ENCODE measurements at places on chromosomes 5 and 9. TPM values are rescaled to one million over a fixed set of nuclear protein-coding genes. Genes with fewer than 3 reads are reported as not detected.

DNA sequence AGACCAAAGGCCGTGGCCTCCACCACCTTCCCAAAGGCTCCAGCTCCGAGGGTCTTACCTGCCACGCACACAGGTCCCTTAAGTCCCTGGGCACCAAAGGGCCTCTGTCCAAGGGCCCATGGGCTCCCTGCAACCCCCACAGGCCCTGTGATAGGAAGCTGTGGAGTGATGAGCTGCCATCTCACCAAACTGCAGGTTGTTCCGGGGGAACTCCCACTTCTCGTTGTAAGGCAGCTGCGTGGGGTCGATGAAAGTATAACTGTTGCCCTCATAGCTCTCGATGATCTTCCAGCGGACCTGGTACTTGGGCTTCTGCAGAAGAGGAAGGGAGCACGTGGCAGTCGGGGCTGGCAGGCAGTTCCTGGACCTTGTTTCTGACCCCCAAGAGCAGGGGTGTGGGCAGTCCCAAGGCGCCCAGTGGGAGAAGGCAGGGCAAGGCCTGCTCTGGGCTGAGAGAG is 24.8 kb downstream of the CSF1R start:
- no peak for DNase-seq

- no peak for DNase-seq
Measured at GRCh38 chr9:92976431-92976830, 29.1 kb downstream of the FGD3 start.

Gene TENT4A
- total RNA-seq, result 21.8 TPM

- no peak for DNase-seq
Measured at GRCh38 chr5:21823076-21823574, 1030.0 kb downstream of the CDH12 start.

DNA sequence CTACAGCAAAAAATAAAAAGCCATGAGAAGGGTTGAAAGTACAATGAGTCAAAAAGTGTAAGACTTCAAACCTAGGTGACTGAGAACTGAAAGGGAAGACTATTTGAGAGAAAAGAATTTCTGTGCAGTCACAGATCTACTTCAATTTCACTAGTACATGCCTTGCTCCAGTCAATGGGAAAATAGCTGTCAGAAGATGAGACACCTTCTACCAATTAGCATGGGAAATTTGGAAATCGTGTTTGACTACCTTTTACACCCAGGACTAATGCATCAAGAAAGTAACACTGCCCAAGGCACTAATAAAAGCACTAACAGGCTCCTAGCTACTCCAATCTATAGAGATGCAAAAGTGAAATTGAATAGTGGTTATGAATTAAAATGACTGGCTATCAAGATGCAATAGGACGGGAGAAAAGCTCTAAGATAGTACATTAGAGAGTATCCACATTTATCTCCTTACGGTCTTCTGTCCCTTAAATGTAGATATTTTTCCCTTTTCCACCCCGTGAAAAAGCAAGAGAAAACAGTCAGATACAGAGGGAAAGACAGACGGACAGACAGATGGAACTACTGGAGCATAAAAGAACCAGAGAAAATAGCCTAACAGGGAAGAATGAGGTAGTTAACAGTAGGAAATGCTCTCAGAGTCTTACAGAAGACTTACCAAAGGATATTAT is 15.2 kb downstream of the ERP44 start:
- no peak for DNase-seq

GRCh38 chr5:34547300-34548085 is 108.6 kb upstream of the RAI14 start:
- DNase-seq, result no peak

GRCh38 chr5:75681125-75681830 is 36.0 kb downstream of the POC5 start:
- DNase-seq, result no peak

GRCh38 chr5:174337276-174338184 is 292.0 kb downstream of the NSG2 start:
- no peak for DNase-seq

Gene ZDHHC11B
- 11.7 TPM for total RNA-seq

GRCh38 chr5:27516437-27516836 is 478.1 kb upstream of the CDH9 start:
- no peak for DNase-seq

DNA sequence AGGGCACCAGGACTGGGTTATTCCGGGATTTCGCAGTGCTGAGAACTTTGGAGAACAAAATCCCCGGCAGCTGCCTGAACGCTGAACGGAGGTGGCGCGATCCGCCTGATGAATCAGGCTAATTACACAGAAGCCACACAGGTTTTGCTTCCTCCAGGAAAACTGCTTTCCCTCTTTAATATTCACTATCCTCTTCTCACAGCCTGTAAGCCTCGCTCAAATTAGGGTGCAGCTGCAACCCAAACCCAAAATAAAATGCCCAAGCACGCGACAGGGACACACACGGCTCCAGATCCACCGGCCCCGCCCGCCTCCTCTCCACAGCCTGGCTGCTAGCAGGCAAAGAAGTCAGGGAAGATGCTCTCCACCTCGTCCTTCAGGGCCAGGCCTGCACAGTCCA is 6.0 kb downstream of the SOHLH1 start:
- DNase-seq, result no peak

Gene NEUROG1
- not detected for total RNA-seq

GRCh38 chr5:134887593-134888159 is 13.5 kb downstream of the TXNDC15 start:
- DNase-seq, result no peak

DNA sequence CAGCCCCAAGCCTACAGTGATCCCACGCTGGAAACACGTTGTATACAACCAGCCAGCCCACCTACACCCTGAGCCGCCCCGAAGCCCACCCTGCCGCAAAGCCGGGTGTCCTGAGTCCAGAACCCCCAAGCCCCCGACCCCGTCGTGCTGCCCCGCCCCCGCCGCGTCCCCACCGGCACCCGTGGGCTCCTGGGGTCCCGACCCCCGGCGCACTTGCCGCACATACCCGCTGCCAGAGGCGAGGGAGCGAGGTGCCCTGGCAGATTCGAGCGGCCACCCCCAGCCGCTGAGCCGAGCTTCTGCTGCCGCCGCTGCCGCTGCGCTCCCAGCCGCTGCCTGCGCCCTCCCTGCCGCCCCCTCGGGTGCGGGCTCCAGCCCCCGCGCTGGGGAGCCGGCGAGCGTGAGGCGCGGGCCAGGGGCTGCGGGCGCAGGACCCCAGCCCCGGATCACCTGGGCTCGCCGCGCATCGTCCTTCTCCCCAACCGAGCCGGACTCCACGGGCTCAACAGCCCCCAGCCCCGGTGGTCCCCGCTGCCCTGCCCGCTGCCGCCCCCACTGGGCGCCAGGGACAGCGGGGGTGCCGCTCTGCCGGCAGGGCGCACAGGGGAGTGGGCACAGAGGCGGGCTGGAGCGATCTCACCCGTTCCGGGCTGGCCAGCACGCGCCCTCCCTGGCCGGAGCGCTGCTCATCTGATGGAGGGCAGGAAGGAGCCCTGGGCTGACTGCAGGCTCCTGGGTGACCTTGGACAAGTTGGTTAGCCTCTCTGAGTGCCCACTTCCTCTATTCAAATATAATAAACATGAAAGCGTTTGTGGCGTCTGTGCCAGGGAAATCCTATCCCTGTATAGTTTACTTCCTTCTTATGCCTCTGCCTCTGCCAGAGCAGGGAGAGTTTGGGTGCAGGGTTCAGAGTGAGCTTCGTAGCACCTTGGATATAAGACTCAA is at the start of gene HTR4:
Gene HTR4, minus strand, starts transcription at position 692 of the 946 bp plus-strand sequence. CDS start 17,513 bp downstream, outside the sequence.
- DNase-seq, result no peak

GRCh38 chr9:70297141-70297540 is 38.4 kb downstream of the SMC5 start:
- no peak for DNase-seq

GRCh38 chr9:84285381-84285780 is 55.2 kb downstream of the SLC28A3 start:
- DNase-seq, result no peak

Gene EGR1
- total RNA-seq, result 14.8 TPM

- DNase-seq, result no peak
Measured at GRCh38 chr9:33129886-33130881, 37.0 kb downstream of the B4GALT1 start.

- DNase-seq, result no peak
Measured at GRCh38 chr5:80414113-80414512, 6.2 kb downstream of the ZFYVE16 start.

Gene AGXT2
- total RNA-seq, result not detected

DNA sequence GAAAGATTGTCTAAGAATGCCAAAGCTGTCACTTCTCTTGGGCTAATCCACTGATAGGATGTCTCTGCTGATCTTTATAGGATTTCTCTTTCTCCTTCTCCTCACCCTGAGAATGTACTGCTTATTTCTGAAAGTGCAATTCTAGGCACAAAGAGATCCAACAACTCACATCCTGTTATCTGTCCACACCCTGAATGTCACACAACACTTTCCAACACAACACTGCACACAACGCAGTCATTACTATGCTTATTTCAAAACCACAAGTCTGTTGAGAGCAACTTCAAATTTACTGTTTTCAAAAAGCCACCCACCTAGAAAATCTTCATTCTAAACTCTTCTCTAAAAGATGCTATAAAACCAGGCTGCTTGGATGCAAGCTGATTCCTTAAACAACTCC is 215.0 kb downstream of the ROR2 start:
- no peak for DNase-seq

DNA sequence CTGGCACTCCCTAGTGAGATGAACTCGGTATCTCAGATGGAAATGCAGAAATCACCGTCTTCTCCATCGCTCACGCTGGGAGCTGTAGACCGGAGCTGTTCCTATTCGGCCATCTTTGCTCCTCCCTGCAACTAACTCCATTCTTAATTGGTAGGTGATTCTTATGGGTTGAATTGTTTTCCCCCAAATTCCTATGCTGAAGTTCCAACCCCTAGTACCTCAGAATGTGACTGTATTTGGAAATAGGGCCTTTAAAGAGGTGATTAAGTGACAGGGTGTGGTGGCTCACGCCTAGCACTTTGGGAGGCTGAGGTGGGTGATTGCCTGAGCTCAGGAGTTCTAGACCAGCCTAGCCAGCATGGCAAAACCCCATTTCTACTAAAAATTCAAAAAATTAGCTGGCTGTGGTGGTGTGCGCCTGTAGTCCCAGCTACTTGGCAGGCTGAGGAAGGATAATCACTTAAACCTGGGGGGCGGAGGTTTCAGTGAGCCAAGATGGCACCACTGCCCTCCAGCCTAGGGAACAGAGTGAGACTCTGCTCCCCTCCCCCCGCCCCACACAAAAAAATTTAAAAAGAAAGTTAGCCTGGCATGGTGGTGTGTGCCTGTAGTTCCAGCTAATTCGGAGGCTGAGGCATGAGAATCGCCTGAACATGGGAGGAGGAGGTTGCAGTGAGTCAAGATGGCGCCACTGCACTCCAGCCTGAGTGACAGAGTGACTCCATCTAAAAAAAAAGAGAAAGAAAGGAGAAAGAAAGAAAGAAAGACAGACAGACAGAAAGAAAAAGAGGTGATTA is 25.2 kb upstream of the FOCAD start:
- no peak for DNase-seq

Gene TTC16
- total RNA-seq, result not detected

DNA sequence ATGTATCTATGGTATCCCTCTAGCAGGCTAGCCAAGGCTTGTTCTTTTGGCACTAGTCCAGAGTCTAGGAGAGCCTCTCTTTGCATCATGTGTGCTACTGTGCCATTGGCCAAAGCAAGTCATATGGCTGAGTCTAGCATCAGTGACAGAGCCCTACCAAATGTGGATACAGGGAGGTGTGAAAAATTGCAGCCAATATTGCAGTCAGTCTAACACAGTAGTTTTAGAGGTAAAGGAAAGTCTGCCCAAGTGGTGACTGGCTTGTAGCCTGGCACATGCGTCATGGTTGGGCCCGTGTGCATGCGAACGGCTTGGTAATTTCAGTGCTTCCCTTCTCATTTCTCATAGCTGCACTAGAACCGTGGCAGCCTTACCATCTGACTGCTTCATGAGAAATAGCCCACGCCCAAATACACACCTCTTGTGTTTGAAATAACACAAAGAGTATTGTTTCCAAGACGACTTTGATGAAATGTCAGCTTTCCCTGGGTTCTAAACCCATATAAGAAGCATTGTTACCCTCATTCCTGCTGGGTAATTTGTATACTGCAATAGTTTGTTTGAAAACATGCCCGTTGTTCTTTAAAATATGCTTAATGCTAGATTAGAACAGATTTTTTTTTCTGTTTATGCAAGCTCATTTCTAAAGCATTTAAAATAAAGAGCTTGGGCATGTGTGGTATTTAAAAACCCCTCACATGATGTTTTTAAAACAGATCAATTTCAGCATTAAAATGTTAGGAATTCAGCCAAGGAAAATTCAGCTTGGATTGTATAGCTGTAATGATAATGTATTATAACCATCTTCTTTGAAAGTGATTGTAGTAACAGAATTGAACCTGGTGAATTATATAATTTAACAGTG is 113.2 kb downstream of the TLE4 start:
- DNase-seq, result peak; percentile 34

Gene NPR3
- total RNA-seq, result 0.99 TPM

Gene TMEM171
- total RNA-seq, result not detected

Gene F12
- total RNA-seq, result not detected

Gene ALDOB
- total RNA-seq, result 0.33 TPM

DNA sequence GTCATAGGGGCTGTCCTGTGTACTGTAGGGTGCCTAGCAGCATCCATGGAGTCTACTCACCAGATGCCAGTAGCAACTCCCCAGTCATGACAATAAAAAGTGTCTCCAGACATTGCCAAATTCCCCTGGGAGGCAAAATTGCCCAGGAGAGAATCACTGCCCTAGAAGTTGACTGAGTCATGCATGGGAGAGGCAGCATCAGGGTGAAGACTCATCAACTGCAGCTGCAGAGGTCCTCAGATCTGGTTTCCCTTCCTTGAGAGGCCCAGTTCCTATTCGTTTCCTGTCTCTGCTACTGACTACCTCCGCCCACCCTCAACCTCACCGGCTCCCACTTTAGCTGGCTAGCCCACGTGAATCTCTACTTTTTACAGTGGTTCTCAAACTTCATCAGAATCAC is 88.6 kb upstream of the AGXT2 start:
- DNase-seq, result no peak

DNA sequence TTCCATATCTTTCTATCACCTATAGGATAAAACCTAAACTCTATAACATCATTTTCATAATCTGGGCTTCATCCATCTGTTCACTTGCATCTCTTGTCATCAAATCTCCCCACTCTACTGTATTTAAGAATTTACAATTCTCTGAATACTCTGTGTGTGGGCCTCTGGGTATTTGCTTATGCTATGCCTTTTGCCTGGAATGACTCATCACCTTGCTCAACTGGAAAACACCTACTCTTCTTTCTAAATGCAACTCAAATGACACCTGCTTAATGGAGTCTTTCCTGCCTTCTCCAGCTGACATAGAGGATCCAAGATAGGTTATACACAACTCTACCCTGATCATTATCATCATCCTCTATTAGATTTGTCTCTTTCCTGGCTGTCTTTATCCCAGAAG is 421.7 kb downstream of the SPATA31D1 start:
- DNase-seq, result no peak

- no peak for DNase-seq
Measured at GRCh38 chr9:92468206-92468605, 14.1 kb downstream of the ASPN start.

Gene HDAC3
- total RNA-seq, result 54.4 TPM

GRCh38 chr5:160846642-160847041 is 5.4 kb downstream of the ATP10B start:
- DNase-seq, result no peak

GRCh38 chr5:1311439-1312055 is 16.7 kb upstream of the TERT start:
- DNase-seq, result no peak

Data from esophagus muscularis mucosa (tissue), 4 donors.